ENCODE measurements at places on chromosomes 3 and 15.

DNA sequence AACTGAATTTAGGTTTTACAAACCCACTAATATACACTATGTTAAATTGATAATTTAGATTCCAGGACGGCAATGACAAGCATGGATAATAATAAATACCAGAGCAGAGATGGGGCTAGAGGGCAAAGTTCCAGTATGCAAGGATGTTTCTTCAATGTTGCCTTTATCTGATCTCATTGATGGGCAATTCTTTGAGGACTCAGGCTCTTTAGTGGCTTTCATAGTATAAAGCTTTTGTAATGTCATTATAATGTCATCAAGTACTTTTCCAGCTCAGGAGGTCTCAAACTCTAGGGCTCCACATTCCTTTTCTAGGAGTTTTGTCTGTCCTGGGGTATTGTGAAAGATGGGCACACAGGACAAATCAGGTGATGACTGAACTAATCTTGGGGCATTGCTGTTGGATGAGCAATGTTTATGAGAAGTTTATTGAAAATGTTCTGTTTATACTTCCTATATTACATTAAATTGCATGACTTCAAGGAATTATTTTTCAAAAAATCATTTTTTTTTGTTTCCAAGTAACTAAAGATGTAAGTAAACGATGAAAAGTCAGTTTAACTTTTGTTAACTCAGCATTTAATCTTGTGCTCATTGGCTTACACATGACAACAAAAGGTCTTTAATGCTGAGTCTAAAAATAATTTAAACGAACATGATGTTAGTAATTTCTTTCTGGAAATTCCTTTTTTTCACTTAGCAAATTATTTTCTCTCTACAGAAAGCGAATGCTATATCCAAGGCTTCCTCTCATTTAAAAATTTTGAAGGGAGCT is 116.4 kb downstream of the OXSM start:
- DNase-seq, result no peak

DNA sequence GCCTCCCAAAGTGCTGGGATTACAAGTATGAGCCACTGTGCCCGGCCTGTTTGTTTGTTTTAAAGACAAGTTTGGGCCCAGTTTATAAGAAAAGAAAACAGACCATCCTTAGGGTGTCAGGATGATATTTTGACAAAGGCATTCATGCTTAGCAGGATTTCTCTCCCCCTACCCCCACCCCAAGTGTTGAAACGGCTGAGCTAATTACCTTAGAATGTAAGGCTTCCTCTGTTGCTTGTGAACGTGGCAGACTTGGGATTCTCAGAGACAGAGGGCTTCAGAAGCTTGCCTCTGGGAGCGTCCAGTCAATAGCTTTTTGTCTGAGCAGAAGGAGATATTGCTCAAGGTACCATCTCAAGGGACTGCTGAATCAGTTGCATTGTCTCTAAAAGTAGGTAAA is 24.0 kb downstream of the FLNB start:
- DNase-seq, result no peak

- no peak for DNase-seq
Measured at GRCh38 chr3:131216330-131216729, 165.2 kb upstream of the NUDT16 start.

DNA sequence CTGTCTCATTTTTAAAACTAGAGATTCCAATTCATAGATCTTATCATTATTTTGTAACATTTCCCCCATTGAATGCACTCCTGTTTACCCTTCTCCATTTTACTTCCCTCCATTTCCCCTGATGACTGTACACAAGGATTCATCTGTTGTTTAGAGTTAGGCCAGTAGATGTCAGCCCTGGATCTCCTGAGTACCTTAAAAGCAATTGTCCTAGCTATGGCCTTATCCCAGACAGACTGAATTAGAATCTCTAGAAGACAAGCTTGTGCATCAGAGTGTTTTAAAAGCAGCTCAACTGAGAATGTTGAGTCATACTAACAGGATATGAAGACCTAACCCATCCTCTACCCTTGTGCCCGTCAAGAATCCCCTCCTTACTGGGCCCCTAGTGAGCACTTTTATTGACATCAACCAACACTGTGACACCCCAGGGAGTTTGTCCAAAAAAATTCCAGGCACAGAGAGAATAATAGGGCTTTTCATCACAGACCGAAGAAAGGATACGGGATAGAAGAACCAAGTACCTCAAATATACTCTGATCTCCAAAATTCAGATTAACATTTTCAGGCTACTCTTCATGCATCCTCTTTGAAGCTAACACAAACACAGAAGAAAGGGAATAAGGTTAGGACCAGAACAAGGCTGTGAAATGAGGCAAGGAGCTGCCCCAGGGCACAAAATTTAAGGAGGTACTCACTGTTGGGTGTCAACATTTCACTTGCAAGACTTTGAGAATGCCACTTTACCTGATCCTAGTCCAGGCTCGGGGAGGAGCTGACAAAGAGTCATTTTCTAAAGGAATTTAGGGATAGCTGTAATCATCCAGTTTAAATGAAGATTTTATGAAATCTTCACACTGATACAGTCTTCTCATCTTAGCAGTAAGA is 17.1 kb downstream of the ZBED2 start:
- DNase-seq, result no peak

GRCh38 chr15:82043130-82043673 is 2.6 kb downstream of the MEX3B start:
- no peak for DNase-seq

GRCh38 chr3:116743062-116743461 is 33.5 kb downstream of the TUSC7 start:
- DNase-seq, result no peak

- no peak for DNase-seq
Measured at GRCh38 chr3:51340013-51340829, 44.9 kb upstream of the MANF start.

GRCh38 chr3:18297126-18297525 is 128.0 kb downstream of the SATB1 start:
- no peak for DNase-seq

DNA sequence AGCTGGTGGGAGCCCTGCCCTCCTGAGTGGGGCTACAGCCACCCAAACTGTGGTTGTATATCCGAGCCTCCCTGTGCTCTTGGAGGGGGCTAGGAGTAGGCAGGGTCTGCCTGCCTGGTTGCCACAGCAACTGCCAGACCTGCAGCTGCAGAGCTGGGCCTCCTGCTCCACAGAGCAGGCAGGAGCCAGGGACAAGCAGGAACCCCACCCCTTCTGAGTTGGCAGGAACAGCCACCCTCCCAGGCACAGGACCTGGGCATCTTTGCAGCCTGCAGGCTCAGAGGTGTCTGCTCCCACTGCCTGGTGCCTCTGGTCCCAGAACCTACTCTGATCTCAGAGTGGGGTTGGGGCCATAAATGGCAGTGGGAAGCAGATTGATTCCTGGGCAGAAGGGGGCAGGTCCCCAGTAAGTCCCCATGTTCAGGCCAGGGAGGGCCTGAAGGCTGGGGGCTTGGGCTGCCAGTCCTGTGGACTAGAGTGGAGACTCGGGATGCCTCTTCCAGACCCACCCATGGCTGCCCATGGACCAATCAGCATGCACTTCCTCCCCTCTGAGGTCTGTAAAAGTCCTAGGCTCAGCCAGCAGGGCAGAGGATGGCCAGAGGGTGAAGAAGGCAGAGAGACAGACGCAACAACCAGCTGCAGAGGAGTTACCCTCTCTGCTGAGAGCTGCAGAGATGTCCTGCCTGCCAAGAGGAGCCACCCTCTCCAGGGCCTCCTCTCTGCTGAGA is 10.3 kb upstream of the LRRC31 start:
- no peak for DNase-seq

DNA sequence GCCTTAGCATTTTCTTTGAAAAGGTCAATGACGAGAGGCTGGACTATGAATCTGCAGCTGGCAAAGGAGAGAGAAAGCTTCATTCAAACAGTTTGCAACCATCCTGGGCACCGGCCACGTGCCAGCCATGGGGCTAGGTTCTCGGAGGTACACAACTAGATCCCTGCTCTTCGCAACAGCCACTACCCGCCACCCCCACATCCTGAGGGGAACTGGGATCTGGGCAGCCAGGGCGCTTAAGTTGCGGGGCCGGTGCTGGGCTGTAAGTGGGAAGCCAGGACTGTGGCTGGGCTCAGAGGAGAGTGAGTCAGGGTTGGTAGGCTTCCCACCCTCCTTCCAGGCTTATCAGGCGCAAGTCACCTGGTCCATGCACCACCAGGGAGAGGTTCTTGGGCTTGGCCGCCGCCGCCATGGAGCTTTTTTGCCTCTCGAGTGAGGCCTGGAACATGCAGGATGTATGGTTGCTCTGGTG is 95.0 kb upstream of the TERB2 start:
- DNase-seq, result no peak

DNA sequence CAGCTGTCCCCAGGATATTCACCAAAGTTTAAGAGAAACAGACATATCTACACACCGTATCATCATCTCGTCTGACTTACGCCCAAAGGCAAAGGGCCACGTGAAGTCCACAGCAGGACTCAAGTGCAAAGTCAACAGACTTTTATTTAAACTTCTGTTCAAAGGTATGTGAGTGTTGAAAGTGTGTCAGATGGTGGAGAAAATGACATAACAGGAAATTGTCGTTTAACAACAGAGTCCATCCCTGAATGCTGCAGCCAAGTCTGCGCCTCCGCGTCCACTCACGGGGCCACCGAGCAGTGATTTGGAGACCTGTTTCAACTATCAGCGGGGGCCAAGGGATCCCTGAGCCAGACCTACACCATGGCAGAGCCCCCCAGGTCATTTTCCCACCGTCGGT is 165.6 kb downstream of the XXYLT1 start:
- no peak for DNase-seq

DNA sequence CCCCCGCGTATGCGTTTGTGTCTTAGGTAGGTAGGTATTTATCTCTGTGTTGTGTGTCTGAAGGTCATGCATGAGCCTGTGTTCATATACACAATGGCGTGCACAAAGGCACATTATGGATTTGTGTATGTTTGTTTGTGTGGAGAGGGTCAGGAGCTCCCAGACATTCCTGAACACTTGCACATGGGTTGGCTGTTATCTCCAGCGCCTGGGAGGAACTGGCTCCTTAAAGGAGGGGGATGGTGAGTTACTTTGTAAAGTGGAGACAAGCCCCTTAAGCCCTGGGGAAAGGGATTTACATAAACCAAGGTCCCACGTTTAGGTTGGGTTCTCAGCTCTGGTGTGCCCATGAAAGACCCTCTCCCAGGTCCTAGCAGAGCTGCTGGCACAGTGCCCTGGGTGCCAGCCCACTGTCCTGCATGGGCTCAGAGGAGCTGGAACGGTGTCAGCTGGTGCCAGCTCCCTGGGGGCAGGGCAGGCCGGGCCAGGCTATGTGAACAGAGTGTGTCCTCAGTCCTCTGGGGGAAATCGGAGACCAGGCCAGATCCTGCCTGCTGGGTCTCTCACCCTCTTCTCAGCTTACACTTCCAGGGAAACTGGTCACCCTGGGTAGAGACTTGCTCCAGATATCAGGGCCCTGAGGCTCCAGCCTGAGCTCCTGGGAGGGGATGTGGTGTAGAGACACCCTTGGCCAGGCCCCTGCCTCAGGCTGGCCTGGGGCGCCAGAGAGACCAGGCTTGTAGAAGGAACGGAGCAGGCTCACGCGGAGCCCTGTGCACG is 25.1 kb downstream of the SNX33 start:
- no peak for DNase-seq

- no peak for DNase-seq
Measured at GRCh38 chr3:37582086-37582485, 279.6 kb upstream of the CTDSPL start.

DNA sequence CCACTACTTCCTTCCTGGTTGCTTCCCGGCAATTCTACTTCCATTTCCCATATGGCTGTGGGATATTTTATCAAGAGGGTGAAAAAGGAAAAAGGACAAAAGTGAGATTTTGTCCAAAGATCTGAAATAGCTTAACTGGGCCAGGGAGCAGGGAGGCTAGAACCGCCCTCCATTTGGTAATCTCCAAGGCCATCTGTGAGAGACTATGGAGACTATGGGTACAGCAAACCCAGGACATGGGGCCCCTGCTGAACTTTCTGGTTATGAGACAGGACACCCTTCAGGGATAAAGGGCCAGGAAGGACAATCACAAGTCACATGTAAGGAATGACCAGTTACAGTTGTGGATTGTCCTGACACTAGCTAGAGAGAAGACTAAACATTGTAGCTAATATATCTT is 24.3 kb downstream of the ZSCAN2 start:
- no peak for DNase-seq

DNA sequence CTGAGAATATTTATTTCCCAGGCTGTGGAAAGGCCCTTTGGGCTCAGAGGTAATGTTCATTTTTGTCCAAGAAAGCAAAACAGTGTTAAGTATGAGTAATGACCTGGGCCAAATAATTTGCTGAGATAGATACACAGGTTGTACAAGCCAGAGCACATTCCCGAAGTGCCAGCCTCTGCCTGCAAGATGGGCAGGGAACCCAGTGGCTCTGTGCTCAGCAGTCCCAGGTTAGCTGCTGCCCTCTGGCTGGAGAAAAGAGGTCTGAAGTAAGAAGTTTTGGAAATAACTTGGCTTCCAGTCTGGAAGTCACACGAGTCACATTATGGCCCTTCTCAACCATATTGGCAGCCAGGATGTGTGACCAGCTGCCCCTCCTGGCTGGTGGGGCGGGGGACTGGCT is 20.2 kb downstream of the MYZAP start:
- DNase-seq, result no peak

DNA sequence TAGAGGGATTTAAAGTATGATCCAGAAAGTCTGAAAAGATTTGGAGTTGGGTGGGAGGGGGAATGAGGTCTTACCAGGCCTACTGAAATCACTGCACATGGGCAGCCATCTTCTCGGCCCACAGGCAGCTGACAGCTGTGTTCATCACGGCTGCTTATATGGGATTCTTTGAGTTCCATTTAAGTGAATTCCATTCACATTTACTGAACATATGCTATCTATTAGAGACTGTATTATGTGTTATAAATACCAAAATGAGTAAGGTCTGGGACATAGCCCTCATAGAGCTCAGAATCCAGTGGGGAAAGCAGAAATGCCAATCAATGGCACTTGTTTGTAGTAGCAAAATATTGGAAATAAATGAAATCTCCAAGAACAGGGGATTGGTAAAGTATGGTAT is 91.1 kb downstream of the TRIM42 start:
- no peak for DNase-seq

- no peak for DNase-seq
Measured at GRCh38 chr3:62525281-62525680, 151.9 kb upstream of the FEZF2 start.

DNA sequence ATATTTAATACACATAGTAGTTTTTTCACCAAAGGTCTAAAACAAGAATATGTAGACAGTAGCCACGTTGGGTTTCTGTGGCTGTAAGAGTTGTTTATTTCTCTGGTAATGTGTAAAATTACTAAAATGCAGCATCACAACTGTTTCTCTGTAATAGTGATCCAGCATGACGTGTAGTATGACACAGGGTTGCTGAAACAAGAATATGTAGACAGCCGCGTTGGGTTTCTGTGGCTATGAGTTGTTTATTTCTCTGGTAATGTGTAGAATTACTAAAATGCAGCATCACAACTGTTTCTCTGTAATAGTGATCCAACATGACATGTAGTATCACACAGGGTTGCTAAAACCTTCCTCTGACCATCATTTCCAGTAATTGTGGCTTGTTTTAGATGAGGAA is 153.6 kb upstream of the ZNF717 start:
- DNase-seq, result no peak

Data from suprapubic skin (tissue), 4 donors.